PC-3 (cell line): ENCODE measurements at places on chromosomes 5 and 9. TPM values are rescaled to one million over a fixed set of nuclear protein-coding genes. Genes with fewer than 3 reads are reported as not detected.

CCL28 gene
- total RNA-seq: 8.1 and 8.5 TPM in 2 replicates

SLC6A19 gene
- total RNA-seq: not detected in 2 replicates

ENHO gene
- 1.3 and 2.0 TPM in 2 replicates for total RNA-seq

MEIKIN gene
- total RNA-seq: not detected in 2 replicates

SPATA9 gene
- total RNA-seq: not detected in 2 replicates

- DNase-seq: no peak
Measured at GRCh38 chr5:172064358-172064757, 57.9 kb upstream of the FBXW11 start.

- DNase-seq: peak; percentile 62
Measured at GRCh38 chr9:21565155-21565554, 83.0 kb upstream of the IFNE start.

DNA sequence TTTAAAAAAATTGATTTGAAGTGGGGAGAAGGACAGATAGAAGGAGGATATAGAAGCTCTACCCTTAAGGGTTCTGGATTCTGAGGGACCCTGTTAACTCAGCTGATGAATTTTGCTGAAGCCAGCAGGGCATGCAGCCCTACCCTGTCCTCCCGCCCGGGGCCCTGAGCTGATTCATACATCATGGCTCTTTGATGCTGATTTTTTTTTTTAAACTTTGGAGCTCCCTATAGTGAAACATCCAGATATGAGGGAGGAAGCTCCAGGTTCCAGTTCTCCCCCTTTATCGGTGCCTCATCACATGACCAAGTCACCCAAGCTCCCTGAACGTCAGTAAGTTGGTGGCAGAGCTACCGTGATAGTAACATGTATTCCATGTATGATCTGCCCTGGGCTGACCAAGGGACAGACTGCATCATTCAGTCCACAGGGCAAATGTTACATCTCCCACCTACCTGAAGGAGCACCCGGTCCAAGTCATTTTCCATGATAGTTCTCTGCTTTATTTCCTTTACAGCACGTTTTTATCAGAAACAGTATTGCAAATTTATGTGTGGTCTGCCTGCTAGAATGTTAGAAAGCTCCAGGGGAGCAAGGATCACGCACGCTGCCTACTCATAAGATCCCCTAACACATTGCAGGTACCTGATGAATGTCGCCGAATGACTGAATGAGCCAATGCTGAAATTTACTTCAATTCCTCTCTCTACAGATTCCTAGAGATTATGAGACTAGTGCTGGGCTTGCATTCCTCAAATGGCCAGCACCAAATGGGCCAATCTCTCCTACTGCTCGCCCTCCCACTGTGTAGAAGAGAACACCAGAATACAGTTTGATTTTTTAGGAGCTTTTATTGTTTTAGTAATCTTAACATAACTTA is 25.9 kb downstream of the SPARC start:
- DNase-seq: no peak

FYB1 gene
- 0.81 and 1.1 TPM in 2 replicates for total RNA-seq

DNA sequence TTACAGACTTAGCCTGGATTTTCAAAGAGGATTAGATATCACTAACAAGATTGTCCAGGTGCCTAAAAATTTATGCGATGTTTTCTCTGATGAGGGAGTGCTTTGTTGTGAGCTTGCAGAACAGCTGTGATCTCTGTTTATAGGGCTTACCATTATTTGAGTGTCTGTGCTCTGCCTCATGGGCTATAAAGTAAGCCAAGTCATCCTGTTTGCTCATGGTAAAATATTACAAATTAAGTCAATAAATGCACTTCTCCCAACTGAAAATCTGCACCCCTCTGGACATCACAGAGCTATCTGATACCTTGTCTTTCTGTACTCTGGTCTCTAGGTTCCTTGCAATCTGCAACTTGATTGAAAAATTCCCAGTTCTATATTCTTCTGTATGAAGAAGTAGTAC is 293.4 kb upstream of the ACTBL2 start:
- peak; percentile 77 for DNase-seq

GRCh38 chr9:130118841-130119518 is 53.2 kb upstream of the NCS1 start:
- no peak for DNase-seq

GRCh38 chr5:10166392-10166791 is 83.3 kb downstream of the ATPSCKMT start:
- no peak for DNase-seq

GRCh38 chr5:114055318-114056184 is 306.3 kb upstream of the KCNN2 start:
- DNase-seq: no peak

DNA sequence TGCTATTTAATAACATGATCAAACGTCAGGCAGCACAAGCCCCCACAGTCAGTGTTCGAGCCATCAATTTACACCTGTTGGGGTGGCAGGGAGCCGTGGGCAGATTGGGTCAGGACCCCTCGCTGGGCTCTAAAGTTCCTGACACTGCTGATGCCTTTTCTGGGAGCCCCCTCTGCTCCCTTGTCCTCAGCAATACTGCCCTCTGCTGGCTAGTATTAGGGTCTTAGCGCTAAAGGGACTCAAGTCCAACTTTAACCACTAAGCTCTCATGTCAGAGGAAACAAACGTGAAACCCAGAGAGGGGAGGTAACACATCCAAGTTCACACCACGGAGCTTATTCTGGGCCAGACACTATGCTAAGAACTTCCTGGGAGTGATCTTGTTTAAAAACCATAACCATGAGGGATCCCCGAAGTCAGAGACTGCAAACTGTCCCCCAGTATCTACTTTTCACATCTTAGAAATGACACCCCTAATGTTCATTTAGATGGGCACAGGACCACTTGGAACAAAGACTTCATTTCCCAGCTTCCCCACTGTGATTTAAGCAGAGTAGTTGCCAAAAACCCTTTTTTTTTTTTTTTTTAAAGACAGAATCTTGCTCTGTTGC is 20.4 kb downstream of the ANKS6 start:
- peak; percentile 64 for DNase-seq

GRCh38 chr5:167104351-167104750 is 1187.1 kb upstream of the WWC1 start:
- DNase-seq: no peak

- peak; percentile 32 for DNase-seq
Measured at GRCh38 chr9:109118808-109119438, 824 bp downstream of the TMEM245 start.

DNA sequence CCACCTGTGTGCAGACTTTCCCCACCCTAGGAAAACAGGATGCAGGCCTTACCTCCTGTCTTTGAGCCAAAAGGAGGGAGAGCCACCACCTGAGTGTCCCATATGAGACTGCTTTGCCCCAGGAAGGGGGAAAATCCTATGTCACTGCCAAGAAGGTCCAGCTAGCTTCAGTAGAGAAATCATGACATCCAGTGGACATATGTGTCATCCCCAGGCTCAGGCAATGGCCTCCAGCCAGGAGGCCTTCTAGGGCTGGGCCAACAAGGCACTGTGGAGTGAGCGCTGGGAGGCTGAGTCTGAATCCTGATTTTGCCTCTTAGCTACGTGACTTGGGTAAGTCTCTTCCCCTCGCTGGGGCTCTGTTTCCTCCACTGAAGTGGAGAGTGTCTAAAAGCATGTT is 60.2 kb downstream of the SMIM23 start:
- DNase-seq: peak; percentile 46

SYK gene
- total RNA-seq: 12.9 and 14.6 TPM in 2 replicates

PCDHB6 gene
- not detected in 2 replicates for total RNA-seq

- DNase-seq: no peak
Measured at GRCh38 chr5:89996890-89997289, 412.7 kb downstream of the CETN3 start.

CBY3 gene
- 1.4 TPM in 1 of 2 replicates, not detected in the other for total RNA-seq

DNA sequence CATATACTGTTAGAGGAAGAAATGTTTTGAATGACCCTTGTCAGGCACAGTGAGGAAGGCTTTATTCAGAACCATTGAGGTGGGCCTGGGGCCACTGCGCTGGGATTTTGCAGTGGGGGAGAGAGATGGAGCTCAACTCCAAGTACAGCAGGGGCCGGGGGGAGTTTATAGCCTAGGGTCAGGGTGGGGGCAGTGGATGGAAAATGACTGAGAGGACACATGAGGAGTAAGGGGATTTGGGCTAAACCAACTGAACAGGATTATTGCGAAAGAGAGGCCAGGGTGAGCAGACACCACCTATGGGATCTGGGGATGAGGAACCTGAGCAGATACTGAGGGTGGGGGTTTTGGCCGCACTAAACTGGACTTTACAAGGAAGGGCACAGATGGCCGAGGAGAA is 6.3 kb downstream of the CEP72 start:
- no peak for DNase-seq

ENTPD2 gene
- 0.92 and 1.3 TPM in 2 replicates for total RNA-seq

DNA sequence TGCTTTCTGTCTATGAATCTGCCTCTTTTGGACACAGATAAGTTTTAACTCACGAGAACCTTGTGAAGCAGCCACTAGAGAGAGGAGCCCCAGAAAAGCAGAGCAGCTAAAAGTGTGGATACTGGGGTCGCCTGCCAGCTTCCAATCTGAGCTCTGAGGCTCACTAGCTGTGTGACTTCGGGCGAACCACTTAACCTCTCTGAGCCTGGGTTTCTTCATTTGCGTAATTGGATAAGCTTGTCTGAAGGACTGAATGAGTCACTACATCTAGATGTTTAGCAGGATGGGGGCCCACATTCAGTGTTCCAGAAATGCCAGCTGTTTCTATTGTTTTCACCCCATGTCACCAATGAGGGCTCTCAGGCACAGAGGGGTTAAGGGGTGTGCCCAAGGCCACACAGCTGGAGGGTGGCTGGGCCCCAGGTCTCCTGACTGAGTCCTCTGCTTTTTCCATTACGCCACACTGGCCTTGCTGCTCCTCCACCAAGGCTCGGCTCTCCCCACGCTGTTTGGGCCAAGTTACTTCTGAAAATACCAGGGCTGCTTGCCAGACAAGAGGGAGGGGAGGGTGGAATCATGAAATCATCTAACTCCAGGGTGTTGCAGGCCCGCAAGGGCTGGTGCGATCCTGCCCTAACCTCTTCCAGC is 36.2 kb downstream of the SH3PXD2B start:
- DNase-seq: peak; percentile 13

- no peak for DNase-seq
Measured at GRCh38 chr9:106921341-106921899, 58.5 kb downstream of the ZNF462 start.

GRCh38 chr5:175814691-175815090 is 56.7 kb upstream of the CPLX2 start:
- peak; percentile 89 for DNase-seq

SCGB3A2 gene
- total RNA-seq: 0.51 TPM in 1 of 2 replicates, not detected in the other

DNA sequence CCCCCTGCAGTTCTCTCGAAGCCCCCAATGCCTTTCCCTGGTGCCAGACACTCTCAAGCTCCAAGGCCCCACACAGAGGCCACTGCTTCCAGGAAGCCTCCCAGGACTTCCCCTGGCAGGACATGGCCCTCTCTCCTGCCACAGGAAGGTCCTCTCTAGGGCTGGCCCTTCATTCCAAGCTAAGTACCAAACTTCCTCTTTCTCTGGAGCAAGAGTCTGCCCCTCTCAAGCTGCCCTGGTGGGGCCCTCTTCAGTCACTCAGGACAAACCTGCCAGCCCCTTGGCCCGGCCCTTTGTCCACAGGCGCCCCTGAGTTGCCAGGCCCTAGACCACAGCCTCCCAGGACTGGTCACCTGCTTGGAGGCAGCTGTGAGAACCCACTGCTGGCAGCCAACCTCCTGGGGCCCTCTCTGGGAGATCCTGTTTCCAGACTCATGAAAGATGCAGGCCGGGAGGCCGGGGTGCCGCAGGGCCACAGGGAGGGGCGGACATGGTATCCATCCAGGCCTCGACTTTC is 6.6 kb downstream of the NINJ1 start:
- no peak for DNase-seq

GRCh38 chr5:72167804-72168203 is 60.5 kb downstream of the MAP1B start:
- no peak for DNase-seq

DNA sequence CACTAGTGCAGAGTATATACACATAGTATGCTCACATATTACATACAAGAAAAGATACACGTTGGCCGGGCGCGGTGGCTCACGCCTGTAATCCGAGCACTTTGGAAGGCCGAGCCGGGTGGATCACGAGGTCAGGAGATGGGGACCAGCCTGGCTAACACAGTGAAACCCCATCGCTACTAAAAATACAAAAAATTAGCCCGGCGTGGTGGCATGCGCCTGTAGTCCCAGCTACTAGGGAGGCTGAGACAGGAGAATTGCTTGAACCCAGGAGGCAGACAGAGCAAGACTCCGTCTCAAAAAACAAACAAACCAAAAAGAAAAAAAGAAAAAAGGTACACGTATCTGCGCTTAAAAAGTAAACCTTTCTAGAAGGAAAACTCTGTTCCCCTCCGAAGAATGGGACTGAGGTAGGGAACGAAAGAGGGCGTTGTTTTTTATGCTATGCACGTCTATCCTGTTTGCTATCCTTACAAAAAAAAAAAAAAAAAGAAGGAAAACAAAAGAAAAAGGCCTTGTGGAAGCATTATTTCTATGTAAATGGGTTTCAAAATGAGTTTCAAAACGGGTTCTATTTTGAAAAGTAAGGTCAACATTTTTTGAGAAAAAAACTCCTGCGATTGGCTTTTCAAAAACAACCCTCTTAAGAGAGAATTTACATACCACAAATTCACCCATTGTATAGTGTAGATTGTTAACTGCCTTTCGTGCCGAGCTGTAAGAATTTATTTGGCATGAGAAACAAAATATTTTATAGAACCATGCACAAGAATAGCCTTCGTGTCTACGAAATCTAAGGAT is 1.2 kb downstream of the AK3 start:
- peak; percentile 4 for DNase-seq

DNA sequence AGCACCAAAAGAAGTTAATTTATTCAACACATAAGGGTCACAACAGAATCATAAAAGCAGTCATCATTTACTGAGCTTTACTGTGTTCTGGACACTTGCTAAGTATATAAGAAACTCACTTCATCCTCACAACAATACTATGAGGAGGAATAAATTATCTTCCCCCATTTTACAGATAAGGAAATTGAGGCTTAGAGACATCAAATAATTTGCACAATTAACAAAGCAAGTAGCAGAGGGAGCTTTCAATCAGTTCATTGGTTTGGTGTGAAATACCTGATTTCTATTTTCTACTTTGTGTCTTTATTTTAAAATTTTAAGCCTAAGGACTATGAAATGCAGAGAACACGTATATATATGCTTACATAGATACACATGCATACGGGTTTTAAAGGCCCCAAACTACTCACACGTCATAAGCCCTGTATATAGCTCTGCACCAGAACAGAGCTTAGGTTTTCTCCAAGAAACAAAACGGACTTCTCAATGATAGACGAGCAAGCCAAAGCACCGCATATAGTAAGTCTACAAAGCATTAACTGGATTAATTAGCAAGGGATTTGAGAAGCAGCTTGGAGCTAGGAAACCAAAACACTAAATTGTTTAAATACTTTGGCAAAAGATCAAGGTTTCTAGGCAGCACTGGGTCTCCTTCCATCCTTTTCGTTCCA is 95.6 kb downstream of the DENND1A start:
- no peak for DNase-seq

- peak; percentile 32 for DNase-seq
Measured at GRCh38 chr5:116766470-116766947, 191.9 kb upstream of the SEMA6A start.

- peak; percentile 80 for DNase-seq
Measured at GRCh38 chr5:103587185-103587748, 24.7 kb upstream of the NUDT12 start.
